ENCODE measurements at places on chromosomes 16 and 17.

- no peak for DNase-seq
Observed at GRCh38 chr17:7613769-7614424, 800 bp downstream of the FXR2 start.

DNA sequence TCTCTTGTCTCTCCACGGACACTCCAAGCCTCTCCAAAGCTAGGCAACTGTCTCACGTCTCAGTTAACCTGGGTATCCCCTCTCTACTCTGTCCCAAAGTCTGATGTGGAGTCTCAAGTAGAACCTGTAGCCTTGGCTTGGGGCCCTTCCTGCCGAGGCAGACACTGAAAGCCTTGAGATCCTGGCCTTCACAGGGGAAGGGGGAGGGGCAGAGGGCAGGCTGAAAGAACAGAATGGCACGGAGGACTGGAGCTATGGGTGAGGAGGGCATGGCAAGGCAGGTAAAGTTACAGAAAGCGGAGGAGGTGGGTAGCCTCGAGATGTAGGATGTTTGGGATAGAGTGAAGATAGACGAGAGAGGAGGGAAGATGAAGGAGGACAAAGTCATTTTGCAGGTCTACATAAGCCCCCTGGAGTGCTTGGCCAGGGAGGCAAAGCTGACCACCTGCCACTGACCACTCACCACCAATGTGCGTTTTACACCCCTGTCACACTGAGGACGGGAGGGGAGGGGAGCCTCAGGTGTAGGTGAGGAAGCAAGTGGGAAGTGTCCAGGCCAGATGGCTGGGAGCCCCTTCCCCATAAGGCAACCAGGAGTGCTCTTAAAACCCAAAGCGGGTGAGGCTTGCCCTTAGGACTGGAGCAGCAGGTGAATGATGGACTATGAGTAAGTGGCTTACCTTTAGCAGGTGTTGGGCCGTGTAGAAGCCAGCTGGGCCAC, 1.3 kb downstream of the FDXR start:
- no peak for DNase-seq

- no peak for DNase-seq
Observed at GRCh38 chr17:39737760-39738567, at the start of gene GRB7. GRB7 (plus strand) TSS chr17:39737938; CDS start chr17:39742302, 4,364 bp downstream.

DNA sequence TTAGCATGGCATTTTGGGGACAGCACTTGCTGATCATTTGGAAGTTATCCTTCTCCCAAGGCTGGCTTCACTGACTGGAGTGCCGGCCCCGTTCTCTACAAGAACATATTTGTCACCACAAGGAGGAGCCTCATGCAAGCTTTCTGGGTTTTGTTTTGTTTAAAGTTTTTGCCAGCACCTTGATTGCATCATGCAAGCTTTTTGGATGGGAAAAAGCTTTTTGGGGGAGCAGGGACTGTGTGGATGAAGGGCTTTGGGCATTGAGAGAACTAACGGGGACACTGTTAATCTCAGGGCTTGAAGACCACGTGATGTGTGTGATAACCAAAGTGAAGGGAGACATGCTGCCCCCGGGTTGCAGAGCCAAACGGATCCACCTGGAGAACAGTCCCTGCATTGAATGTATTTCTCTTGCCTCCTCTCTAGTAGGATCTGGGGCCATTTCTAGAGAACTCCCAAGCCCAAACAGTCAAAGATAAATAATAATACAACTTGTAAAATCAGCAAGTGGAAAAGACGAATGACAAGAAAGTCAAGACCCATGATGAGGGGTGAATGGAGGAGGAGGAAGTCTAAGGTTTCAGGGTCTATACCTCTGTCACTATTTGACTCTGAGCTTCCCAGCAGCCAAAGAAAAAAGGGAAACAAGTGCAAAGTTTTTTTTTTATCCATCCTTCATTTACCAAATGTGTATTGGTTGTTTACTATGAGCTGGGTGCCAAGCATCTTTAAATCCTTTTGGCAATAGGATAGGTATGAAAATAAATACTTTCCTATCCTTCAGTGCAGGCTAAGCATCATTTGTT, 17.2 kb downstream of the TMEM114 start:
- no peak for DNase-seq

GRCh38 chr16:8137606-8138005, 452.7 kb downstream of the TMEM114 start:
- DNase-seq: no peak
